Sigmoid colon (tissue), 7 donors: ENCODE measurements at places on chromosomes 5 and 9. TPM values are rescaled to one million over a fixed set of nuclear protein-coding genes. Genes with fewer than 3 reads are reported as not detected.

- no peaks in the 10 kb centered on the region for H3K36me3 ChIP-seq
- H3K27me3 ChIP-seq: no peaks in the 10 kb centered on the region
- H3K4me3 ChIP-seq: no peak overlapping the region
- no peak for DNase-seq
Observed at GRCh38 chr5:43855452-43855851, 252.5 kb downstream of the NNT start.

- H3K27me3 ChIP-seq: no peaks in the 10 kb centered on the region
- no peaks in the 10 kb centered on the region for H3K4me1 ChIP-seq
Observed at GRCh38 chr5:95563367-95563766, 8.5 kb downstream of the ARSK start.

GRCh38 chr5:7446913-7447312 lies 51.0 kb downstream of the ADCY2 start:
- no peak overlapping the region for H3K4me3 ChIP-seq
- DNase-seq: no peak
- H3K36me3 ChIP-seq: no peaks in the 10 kb centered on the region
- H3K4me1 ChIP-seq: no peaks in the 10 kb centered on the region

GRCh38 chr5:3049261-3049660 lies 297.8 kb upstream of the IRX2 start:
- no peaks in the 10 kb centered on the region for H3K36me3 ChIP-seq
- no peaks in the 10 kb centered on the region for H3K4me1 ChIP-seq
- no peak overlapping the region for H3K27ac ChIP-seq
- DNase-seq: no peak
- H3K27me3 ChIP-seq: no peaks in the 10 kb centered on the region

DNA sequence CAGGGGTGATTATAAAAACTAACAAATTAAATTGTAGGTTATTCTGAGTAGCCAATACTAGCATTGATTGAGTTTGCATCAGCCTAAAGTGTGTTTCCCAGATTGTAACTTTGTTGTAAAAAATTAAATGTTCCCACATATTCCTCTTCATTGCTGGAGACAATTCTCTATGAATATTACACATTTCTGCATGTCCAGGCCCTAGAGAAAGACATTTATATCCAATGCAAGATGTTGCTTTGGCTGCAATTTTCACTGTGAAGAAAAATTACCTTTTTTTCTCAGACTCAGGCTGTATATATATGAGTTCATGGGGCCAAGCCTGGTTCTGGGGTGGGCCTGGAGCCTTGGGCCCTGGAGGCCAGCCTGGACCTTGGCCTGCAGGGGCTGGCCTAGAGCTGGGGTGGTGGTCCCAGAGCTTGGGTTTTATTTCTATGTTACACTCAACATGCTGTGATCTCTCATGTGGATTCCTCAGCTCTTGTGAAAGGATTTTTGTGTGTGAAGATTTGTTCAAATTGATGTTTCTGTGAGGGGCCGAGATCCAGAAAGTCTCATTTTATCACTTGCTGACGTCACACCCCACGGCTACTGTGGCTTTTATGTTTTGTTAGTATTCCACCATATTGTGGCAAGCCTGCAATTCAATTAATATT lies 232.5 kb downstream of the SPATA31A1 start:
- no peak overlapping the region for H3K27ac ChIP-seq
- no peak for DNase-seq
- H3K27me3 ChIP-seq: no peaks in the 10 kb centered on the region
- no peaks in the 10 kb centered on the region for H3K4me1 ChIP-seq
- no peak overlapping the region for H3K4me3 ChIP-seq

GRCh38 chr9:108496846-108497245 lies 358.9 kb downstream of the ACTL7B start:
- H3K4me3 ChIP-seq: no peak overlapping the region
- no peak for DNase-seq
- no peaks in the 10 kb centered on the region for H3K36me3 ChIP-seq

The CCT5 gene
- polyA plus RNA-seq: 166 TPM
